ENCODE measurements at places on chromosomes 7 and 10.

- DNase-seq, result no peak
These were observed at the start of gene HOXA10 for GRCh38 chr7:27173956-27174873. TSS of gene HOXA10 (minus strand) at chr7:27174320. CDS start at chr7:27174306, 14 bp downstream.

- DNase-seq, result no peak
These were observed 62.8 kb downstream of the PPP1R3A start for GRCh38 chr7:113856010-113856409.

DNA sequence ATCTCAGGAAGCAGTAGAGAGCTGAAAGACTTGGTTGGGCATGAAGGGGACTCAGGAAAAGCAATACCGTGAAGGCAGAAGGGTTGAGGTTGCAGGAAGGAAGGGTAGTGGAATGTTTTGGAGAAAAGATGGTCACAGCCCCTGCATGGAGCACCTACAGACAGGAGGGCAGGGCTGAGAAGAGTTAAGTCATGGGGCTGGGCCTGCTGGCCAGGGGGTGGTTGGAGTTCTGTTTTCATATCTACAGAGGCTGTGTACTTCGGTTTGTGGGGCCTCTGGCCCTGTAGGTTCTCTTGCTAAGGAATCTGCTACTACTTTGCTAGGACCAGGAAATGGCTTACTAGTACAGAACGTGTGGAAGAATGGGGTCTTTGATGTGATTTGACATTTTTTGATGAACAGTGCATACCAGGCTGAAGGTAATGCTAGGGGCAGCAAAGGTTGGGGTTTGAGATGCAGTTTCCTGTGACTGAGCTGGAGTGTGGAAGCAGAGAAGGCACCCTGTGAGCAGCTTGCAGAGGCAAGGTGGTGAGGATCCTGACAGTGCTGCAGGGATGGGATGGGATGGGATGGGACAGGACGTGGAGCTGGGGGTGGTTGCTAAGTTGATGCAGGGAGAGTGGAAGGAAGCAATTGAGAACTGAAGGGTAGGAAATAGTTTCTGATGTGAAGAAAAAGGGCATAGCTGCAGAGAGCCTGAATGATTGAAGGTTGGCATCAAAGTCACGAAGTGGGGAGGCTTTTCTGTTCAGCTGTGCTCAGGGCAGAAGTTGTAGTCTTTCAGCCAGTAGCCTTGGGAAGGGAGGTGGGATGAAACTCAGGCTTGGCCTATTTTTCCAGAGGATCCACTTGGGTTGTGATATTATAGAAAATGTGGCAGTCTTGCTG lies 7.8 kb downstream of the RPS24 start:
- DNase-seq, result no peak

GRCh38 chr7:55827577-55827976 lies 35.0 kb downstream of the SEPTIN14 start:
- no peak for DNase-seq

- no peak for DNase-seq
These were observed 9.6 kb upstream of the STRA8 start for GRCh38 chr7:135224027-135224426.

DNA sequence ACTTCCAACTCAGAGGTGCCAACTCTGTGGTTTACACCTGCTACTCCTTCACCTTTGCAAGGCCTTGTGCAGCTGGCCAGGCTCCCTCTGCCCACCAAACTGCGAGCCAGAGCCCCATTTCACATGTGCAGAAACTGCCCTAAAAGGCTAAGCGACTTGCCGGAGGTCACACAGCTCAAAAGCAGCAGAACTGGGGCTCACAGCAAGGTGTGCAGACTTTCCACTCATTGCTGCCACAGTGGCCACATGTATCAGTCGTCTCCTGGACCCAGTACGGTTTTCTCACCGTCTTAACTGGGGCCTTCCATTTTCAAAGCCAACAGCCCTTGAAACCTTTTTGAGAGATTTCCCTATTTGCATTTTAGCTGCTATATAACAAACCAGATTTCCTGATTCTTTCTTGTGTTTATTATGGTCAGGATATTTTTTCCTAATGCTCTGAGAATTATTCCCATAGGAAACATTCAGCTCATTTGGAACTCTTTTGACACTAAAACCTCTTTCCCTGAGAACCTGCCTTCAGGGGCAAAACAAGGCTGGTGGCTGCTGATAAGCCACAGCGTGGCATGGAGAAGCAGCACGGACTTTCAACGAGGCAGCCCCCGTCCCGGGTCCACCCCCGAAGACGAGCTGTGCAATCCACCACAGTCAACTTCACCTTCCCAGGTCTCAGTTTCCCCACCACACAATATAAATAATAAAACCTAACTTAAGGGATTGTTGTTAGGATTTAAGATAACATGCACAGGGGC lies 29.9 kb downstream of the SORBS1 start:
- no peak for DNase-seq

GRCh38 chr10:97503406-97503805 lies 4.7 kb downstream of the UBTD1 start:
- no peak for DNase-seq

GRCh38 chr10:31484431-31485135 lies 165.6 kb downstream of the ZEB1 start:
- no peak for DNase-seq

DNA sequence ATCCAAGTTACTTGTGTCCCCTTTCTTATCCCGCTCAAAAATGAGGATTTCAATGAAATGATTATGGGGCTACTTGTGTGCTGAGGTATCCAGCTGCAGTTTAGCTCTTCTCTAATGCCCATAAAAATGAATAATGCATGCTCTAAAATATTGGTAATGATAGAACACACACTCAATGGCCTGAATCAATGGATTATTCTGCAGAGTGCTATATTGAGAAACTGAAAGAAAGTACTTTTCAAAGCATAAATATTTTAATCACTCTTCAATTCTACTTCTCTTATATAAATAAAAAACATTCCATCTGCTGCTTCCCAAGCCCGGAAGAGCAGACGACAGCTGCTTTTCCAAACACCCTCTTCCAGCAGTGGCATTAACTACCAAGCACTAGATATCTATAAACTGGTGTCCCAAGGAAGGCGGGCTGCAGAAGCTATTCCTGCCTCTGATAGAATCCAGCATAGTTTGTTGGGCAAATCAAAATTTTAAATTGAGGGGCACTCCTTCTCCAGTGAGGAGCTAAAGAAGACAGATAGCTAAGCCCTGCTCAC lies 284.9 kb upstream of the AOAH start:
- no peak for DNase-seq

GRCh38 chr10:126969310-126969709 lies 64.1 kb downstream of the DOCK1 start:
- no peak for DNase-seq

GRCh38 chr7:47690902-47691558 lies 109.1 kb upstream of the TNS3 start:
- no peak for DNase-seq

DNA sequence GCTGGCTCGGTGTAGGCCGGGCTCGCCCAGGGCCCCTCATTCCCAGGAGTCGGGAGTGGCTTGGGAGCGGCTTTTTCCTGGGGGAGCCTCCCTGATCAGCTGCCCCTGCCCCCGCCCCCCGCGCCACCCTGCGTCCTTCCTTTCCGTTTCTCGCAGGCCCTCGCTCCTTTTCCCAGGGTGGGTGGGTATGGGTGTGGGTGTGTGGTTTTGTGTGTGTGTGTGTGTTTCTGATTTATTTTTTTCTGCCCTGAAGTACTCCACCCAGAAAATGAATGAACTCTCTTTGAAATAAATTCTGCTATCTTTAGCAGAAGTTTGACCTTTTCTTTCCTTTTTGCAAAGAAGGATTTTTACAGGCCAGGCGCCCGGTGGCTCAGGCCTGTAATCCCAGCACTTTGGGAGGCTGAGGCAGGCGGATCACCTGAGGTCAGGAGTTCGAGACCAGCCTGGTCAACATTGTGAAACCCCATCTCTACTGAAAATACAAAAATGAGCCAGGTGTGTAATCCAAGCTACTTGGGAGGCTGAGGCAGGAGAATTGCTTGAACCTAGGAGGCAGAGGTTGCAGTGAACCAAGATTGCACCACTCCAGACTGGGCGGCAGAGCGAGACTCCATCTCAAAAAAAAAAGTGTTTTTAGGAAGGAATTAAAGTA lies 30.0 kb upstream of the AP5Z1 start:
- no peak for DNase-seq

Measured in stimulated activated CD4-positive, alpha-beta T cell treated with anti-CD3 and anti-CD28 coated beads, Interleukin-12 subunit alpha, Interleukin-12 subunit beta, amount 100 ng/mL, for 4 hours (primary cell).